ENCODE measurements at places on chromosomes 2 and 18.
A peak's percentile ranks its signal among the peaks of the same experiment; 100 is the strongest.

DNA sequence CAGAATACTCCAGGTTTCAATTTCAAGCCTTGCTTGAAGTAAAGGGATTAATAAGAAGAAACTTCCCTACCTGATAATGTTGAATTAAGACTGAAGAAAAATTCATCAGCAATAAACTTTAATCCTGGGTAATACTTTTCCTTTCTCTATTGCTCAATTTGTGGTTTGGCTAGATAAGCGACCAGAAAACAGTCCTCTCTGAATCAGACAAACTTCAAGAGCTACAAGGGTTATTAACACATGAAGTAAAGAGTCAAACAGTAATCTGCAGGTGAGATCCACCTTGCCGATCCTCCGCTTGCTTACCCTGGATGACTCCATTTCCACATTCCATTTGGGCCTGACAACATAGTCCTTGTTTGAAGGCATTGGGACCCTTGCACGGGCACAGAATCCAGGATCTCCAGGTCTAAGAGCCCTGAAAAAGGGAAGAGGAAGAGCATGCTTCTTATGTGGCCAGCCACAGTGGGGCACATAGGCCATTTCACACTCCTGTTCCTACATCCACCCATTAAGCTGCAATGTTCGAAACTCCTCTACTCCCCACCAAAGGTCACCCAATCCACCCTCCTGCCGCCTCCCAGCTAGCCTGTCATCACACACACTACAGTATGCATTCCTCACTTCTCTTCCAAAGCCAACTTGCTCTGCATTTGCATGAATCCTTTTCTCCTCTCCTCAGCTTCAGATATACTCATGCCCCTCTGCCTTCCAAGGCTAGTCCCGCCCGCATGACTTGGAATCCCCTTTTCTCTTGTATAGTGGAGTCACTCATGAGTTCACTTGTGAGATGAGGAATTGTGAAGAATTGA is 39.8 kb downstream of the IWS1 start:
- DNase-seq: no peak

- DNase-seq: no peak
Observed at GRCh38 chr2:223649554-223650533, 47.7 kb upstream of the SCG2 start.

- DNase-seq: no peak
Observed at GRCh38 chr2:65402780-65403528, 29.4 kb downstream of the SPRED2 start.

GRCh38 chr2:197073701-197074433 is 147.4 kb upstream of the PGAP1 start:
- no peak for DNase-seq

- no peak for DNase-seq
Observed at GRCh38 chr2:221999717-222000116, 299.1 kb downstream of the PAX3 start.

DNA sequence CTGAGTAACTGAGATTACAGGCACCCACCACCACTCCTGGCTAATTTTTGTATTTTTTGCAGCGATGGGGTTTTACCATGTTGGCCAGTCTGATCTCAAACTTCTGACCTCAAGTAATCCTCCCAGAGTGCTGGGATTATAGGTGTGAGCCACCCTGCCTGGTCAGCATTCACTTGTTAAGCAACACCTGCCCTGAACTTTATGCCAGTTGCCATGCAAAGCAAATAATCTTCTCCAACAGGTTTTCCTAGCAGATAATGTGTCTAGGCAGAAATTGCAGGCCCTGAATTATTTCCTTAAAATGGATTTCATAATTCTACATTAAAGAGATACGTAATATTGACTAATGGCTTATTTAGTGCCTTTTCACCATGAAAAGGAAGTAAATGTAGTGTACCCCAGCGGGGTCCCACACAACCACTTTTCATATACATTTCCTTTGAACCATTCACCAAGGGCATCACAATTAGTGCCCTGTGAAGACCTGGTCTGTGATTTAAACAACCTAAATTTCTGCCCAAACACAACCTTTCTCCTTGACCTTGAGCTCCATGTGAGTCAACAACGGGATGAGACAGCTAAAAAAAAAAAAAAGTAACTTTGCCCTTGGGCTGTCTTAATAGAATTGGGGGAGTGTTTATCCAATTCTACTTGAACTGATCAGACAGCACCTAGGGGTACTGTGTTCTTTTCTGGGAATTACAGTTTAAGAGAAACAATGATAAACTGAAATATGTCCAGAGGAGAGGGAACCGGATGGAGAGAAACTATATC is 41.6 kb downstream of the EEF1B2 start:
- DNase-seq: no peak

DNA sequence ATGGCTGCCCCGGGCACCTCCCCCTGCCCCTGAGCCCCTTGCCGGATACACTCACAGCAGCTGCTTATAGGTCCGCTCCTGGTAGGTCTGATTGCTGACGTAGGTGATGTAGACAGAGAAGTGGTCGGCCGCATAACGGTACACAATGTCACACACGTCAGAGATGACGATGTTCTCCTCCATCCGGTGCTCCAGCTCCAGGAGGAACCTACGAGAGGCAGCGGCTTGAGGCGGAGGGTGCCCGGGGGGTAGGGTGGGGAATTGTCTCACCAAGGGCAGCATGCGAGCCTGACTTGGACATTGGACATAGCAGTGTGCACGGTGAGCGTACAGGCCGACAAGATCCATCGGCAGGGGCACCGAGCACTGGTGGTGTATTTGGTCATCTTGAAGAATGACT is 22.8 kb downstream of the SNORC start:
- no peak for DNase-seq

DNA sequence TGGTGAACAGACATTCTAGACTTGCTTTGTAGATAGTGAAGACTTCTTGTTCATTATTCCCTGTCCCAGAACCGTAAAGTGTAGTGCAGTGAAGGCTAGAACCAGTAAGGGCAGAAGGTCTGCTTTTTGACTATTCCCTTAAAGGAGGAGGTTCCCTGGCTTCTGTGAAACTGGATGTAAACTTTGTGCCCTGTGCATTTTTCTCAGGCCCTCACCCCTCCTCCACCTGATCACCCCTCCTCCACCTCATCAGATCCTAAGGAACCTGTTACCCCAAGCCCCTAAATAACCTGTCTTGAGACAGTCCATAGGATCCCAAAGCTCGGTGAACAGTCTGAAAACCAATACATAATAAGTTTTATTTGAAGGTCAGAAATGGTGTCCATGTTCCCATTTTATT is 33.7 kb downstream of the SFT2D3 start:
- no peak for DNase-seq

- DNase-seq: peak; percentile 61
Observed at GRCh38 chr18:80159713-80160636, 50.9 kb downstream of the ADNP2 start.

- DNase-seq: no peak
Observed at GRCh38 chr2:101204400-101205115, 48.1 kb upstream of the CNOT11 start.

- no peak for DNase-seq
Observed at GRCh38 chr2:113133704-113134598, 6.6 kb downstream of the IL1RN start.

DNA sequence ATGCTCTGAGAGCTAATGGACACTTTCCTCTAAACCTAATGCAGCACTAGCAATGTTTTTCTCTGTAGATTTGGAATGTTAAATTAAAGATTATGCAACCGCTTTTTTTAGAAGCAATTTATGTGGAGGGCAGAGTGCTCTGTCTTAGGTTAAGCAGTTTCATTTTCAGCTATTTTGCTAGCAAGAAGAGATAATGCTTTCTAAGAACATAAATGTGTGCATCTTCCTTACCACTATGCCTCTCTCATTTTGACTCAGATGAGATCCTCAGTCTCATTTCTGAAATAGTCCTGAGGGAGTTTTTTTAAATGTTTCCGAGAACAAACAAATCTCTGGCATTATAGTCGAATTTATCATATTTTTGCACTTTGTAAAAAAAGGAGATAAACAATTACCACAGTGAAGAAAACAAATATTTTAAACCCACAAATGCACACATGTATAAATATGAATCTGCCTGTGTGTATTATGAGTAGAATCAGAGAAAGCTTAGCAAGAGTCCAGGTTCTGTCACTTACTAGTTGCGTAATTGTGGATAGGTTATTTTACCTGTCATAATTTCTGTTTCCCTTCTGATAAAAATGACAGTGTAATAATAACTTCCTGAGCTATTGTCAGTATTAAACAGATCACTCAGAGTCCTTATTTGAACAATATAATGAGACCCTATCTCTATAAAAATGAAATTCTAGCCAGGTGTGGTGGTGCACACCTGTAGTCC is 207.7 kb upstream of the CRIM1 start:
- DNase-seq: no peak

- peak; percentile 76 for DNase-seq
Observed at GRCh38 chr2:240149943-240150784, 9.7 kb upstream of the OTOS start.

- DNase-seq: no peak
Observed at GRCh38 chr18:33712719-33713118, 134.7 kb downstream of the ASXL3 start.

DNA sequence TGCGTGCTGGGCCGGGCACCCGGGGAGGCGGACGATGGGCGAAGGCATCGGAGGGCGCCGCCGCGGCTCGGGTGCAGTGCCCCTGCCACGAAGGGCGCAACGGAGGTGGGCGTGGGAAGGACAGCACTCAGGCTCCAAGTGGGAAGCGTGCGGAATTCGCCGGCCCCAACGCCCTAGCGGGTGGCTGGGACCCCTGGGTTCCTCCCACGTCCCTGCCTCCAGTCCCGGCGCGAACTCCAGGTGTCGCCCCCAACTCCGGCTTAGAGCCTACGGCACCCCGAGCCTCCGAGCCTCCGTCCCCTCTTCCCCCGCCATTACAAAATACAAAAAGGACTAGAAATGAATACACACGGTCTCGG is 1.3 kb downstream of the CYP27C1 start:
- no peak for DNase-seq

- no peak for DNase-seq
Observed at GRCh38 chr2:108182489-108182888, 57.3 kb upstream of the SULT1C3 start.

DNA sequence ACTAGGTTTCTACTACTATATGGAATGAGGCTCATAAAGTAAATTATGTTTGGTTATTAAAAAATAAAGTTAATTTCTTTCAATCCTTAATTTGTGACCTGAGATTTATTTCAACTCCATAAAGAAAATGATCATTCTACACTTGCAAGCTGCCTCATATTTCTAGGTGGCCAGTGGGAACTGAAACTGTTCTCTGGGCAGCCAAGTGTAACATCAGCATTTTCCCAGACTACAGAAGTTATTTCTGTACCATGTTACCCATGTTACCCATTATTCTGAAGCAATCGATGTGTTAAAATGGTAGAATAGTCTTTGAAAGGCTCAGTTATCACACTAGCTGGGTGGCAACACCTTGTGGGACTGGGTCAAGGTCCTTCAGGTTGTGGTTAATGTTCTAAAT is 139.3 kb upstream of the FBXO11 start:
- no peak for DNase-seq

GRCh38 chr2:96959406-96960110 is 26.8 kb downstream of the FAM178B start:
- DNase-seq: no peak

- no peak for DNase-seq
Observed at GRCh38 chr18:43115076-43115921, at the start of gene RIT2. RIT2 (minus strand) TSS chr18:43115685.

DNA sequence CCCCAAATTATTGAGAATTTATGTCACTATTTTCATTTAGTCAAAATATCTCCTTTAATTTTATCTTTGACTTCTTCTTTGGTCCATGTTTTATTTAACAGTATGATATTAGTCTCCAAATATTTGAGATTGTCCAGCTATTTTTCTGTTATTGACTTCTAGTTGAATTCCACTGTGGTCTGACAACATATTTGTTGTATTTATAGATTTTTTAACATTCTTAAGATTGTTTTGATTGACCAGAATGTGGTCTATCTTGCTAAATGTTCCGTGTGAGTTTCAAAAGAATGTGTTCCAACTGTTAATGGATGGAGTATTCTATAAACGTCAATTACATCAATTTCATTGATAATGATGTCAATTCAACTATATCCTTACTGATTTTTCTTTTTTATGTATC is 1452.1 kb downstream of the SUCLG1 start:
- no peak for DNase-seq

- no peak for DNase-seq
Observed at GRCh38 chr2:236830926-236831325, 254.8 kb upstream of the COPS8 start.

- no peak for DNase-seq
Observed at GRCh38 chr2:100272841-100273329, 49.4 kb downstream of the LONRF2 start.

- no peak for DNase-seq
Observed at GRCh38 chr2:200297989-200298388, 8.5 kb upstream of the SPATS2L start.

DNA sequence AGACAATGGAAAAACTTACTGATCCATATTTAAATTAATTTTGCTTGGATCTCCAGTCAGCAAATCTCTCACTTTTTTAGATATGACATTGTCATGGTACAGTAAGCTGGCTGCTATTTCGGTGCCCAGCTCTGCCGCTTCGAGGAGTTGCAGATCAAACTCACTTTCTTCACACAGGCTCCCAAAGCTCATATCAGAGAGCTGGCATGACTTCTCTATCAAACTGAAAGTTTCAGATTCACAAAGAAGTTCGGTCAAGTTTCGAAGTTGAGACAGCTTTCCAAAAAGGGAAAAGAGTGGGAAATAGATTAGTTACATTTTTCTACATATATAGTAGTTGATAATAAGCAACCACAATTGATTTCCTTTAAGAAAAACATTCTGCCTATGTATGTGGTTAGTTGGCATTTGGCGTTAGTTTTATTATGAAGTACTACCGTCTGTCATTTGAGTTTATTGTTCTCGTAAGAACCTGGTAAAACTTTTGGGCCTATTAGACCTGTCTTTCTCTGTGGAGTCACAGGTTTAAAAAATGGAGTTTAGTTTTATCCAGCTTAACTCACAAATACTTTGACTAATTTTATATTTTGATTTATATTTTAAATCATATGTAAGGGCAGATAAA is 118.8 kb downstream of the ABCA12 start:
- DNase-seq: no peak

- DNase-seq: no peak
Observed at GRCh38 chr2:195861821-195862220, 204.8 kb downstream of the SLC39A10 start.

GRCh38 chr2:24471662-24472061 is 19.4 kb upstream of the NCOA1 start:
- no peak for DNase-seq

GRCh38 chr2:174931724-174932123 is 73.5 kb downstream of the CHN1 start:
- DNase-seq: no peak

DNA sequence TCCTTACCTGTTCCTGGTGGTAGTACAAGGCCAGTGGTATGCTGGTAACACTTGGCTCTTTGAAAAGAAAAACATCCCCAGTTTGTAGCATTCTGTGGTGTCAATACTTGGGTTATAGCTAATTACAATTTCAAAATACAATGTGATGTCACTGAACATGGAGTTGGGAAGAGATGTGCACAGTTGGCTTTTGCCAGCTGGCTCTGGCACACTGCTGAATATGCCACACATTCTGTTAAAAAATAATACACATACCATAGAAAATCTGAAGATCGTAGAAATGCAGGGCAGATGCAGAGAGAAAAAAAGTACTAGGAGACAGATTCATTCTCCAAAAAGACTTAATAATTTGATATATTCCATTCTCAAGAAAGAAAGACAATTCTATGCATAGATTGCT is 101.5 kb downstream of the TACR1 start:
- no peak for DNase-seq

Measured in GM12891 (cell line).